ENCODE measurements at places on chromosomes 6 and 20.

GRCh38 chr6:39882531-39882899 is 51.7 kb downstream of the MOCS1 start:
- DNase-seq = no peak

DNA sequence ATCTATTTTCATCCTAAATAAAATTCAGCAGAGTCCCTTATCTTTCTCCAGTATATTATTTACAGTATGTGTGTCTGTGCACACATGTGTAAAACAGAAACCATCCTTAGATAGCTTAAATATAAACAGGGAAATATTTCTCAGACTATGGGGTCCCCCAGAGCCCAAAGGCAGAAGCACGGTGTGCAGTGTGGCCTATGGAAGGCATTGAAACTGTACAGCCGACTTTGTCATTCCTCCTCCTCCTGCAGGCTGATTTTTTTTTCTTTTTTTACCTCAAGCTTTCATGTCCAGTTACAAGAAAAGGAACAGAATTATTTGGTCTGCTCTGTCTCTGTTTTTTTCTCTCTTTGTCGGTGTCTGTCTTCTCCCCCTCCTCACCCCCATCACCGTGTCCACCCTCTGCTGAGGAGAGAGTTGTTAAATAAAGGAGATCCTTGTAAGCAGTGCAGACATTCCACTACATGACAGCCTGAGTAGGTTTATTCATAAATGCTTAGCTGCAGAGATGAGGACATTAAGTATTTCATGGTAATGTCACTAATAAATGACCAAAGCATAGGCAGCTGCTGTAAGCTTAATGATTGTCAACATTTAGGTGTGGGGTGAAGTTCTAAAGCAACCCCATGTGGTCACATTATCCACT is 31.8 kb upstream of the SLC35D3 start:
- no peak for DNase-seq

- DNase-seq = no peak
Measured at GRCh38 chr20:41142245-41142644, 4.9 kb downstream of the PLCG1 start.

DNA sequence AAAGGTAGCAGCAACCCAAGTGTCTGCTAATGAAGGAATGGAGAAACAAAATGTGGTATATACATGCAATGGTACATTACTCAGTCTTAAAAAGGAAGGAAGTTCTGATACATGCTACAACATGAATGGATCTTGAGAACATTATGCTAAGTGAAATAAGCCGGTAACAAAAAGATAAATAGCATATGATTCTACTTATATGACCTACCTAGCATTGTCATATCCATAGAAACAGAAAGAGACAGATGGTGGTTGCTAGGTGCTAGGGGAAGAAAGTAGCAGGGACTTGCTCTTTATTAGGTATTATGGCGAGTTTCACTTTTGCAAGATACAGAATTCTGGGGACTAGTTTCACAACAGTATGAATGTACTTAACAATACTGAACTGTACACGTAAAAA is 46.6 kb downstream of the UBR2 start:
- no peak for DNase-seq

DNA sequence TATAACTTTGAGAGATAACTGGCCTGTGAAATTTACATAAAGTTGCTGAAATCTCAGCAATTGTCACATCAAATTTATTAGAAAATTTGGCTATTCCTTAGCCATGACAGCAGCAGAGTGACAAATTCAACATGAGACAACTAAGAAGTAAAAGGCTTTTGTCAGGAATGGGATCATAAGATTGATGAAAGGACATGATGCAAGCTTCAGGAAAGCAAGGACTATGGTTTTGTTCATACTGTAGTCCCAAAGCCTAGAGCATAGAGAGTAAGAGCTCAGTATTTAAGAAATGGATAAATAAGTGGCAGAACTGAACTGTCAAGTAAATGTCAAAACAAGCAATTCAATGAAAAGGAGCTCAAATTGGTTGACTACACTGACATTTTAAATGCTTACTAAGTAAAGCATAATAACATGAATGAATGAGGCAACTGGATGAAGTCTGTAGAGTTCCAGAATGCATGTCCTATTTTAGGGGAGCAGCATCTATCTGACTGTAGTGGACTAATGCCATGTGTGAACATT is 12.6 kb downstream of the PGM3 start:
- DNase-seq = no peak

DNA sequence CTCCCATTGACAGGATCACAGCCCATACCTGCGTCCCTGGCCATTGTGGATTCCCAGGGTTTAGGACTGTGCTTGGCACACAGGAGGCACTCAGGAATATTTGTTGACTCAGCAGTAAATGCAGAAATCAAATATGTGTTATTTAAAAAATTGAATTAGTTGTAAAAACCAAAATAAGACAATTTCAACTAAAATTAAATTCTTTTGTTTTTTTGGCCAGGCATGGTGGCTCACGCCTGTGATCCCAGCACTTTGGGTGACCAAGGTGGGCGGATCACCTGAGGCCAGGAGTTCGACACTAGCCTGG is 85.3 kb downstream of the ZDHHC14 start:
- no peak for DNase-seq

DNA sequence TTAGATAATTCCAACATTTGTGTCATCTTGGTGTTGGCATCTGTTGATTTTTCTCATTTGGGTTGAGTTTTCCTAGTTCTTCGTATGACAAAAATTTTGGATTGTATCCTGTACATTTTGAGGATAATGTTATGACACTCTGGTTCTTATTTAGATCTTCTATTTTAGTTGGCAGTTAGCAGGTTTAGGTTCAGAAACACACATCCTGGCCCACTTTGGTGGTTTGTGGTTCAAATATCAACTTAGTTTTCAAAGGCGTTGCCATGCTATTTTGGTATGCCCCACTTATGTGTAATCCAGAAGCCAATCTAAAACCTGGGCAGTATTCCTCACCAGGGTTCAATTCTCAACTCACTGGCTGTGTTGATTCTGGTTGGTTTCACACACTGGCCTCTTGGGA is 68.2 kb downstream of the NOX3 start:
- no peak for DNase-seq

Measured in stimulated activated CD4-positive, alpha-beta T cell treated with anti-CD3 and anti-CD28 coated beads, Interleukin-1b, Interleukin-23, amount 100 ng/mL, for 1 hour (primary cell).